Natural killer cell treated with Interleukin-12 subunit alpha and Interleukin-12 subunit beta and Interleukin-15 and Interleukin-18, amount 100 ng/mL, for 72 hours (primary cell): ENCODE measurements at places on chromosomes 3 and 15.

GRCh38 chr3:40456279-40456939, 730 bp upstream of the RPL14 start:
- DNase-seq: no peak

DNA sequence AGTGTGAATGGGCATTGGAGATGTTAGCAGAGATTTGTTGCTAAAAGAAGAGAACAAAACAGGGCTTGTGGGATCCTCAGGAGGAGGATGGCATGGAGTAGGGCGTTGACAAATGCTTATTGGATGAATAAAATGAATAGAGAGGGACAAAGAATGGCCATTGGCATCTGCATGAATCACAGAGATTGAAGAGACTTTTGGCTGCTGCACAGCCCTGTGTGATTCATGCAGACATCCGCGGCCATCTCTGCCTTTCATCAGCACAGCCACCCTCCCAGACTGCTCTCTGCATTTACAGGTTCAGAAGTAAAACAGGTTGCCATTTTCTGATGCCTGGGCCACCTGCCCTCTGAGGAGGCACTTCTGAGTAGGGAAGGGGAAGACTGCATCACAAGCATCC, 397.9 kb downstream of the EPHB1 start:
- no peak for DNase-seq

DNA sequence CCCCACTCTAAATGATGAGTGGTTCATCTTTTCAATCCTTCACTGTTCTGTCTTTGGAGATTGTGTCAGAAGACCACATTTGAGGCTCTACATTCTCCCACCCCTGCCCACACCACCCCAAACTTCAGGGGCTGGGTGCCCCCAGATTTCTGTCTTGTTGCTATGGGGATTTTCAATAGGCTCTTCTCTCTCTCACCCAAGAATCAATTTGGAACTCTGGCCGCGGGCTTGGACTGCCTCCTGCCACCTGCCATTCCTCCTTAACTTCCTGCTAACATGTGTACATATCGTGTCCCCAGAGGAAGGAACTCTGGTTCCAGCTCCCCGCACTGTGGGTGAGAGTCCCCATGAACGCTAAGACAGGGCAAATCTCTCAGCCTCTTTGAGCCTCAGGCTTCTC, 67.4 kb upstream of the LARS2 start:
- DNase-seq: no peak

- DNase-seq: no peak
Measured at GRCh38 chr3:195319060-195319459, 48.1 kb upstream of the XXYLT1 start.

GRCh38 chr15:39391230-39391629, 189.6 kb upstream of the THBS1 start:
- no peak for DNase-seq
